ENCODE measurements at places on chromosomes 3 and 15. TPM values are rescaled to one million over a fixed set of nuclear protein-coding genes. Genes with fewer than 3 reads are reported as not detected.

The IL17RD gene
- 11.5 TPM for total RNA-seq

The CLDN18 gene
- total RNA-seq, result 0.16 TPM

The CTXN2 gene
- 0.29 TPM for total RNA-seq

The APOD gene
- 0.62 TPM for total RNA-seq

The IQSEC1 gene
- 17.9 TPM for total RNA-seq

The ADAMTSL3 gene
- 0.16 TPM for total RNA-seq

The FETUB gene
- total RNA-seq, result not detected

The GRM7 gene
- 6.4 TPM for total RNA-seq

The ANKRD34C gene
- total RNA-seq, result not detected

The GTF2A2 gene
- 135 TPM for total RNA-seq

The FRG2C gene
- not detected for total RNA-seq

Data from motor neuron (in vitro differentiated cells).